LHCN-M2 (cell line): ENCODE measurements at places on chromosomes 13 and 19. TPM values are rescaled to one million over a fixed set of nuclear protein-coding genes. Genes with fewer than 3 reads are reported as not detected.

DNA sequence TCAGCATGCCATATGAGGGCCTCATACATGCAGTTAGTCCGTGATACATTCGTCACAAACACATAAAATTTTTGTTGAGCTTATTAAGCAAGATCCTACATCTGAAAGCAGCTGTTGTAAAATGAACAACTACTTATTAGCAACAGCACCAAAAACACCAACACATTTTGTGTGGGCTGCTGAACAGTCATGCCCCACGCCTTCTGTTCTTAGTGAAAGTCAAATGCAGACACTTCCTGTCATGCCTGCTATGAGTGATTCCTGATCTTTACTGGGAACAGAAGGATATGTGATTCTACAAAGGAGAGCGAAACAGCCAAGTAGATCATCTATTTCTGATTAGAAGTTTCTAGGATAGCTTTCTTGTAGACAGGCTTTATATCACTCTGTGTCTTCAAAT, 4.2 kb upstream of the B3GLCT start:
- DNase-seq: no peak

- DNase-seq: no peak
These were observed 13.0 kb upstream of the ZNF460 start for GRCh38 chr19:57267291-57267690.

GRCh38 chr19:50812474-50812873, 11.1 kb downstream of the KLK1 start:
- DNase-seq: no peak

DNA sequence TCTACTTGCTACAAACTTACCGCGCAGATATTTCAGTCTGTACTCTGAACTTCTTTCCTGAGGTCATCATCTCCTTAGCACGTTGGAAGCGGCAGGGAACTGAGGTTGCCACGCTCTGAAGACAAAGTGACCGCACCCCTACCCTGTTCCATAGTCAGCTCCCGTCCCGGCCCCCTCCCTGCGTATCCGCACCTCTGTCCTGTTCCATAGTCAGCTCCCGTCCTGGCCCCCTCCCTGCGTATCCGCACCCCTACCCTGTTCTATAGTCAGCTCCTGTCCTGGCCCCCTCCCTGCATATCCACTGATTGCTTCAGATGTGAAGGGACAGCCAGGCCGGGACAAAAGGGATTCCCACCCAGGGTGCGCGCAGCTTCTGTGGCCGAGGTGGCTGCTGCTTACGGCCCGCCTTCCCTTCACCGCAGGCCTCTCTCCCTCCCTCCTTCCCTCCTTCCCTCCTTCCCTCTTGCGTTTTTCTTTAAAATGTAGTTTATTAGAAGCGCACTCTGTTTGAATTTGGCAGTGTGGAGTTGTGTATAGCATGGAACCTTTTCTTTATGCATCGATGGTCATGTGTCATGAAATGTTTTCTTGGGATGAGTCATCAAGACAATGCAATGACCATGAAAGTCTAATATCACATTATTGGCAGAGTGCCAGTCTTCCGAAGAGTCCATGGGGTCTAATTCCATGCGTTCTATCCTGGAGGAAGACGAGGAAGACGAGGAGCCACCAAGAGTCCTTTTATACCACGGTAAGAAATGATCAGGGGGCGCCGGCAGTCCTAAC, 21.9 kb upstream of the NDUFS7 start:
- DNase-seq: peak; percentile 70

- peak; percentile 70 for DNase-seq
These were observed 263.9 kb upstream of the NBEA start for GRCh38 chr13:34678154-34678553.

DNA sequence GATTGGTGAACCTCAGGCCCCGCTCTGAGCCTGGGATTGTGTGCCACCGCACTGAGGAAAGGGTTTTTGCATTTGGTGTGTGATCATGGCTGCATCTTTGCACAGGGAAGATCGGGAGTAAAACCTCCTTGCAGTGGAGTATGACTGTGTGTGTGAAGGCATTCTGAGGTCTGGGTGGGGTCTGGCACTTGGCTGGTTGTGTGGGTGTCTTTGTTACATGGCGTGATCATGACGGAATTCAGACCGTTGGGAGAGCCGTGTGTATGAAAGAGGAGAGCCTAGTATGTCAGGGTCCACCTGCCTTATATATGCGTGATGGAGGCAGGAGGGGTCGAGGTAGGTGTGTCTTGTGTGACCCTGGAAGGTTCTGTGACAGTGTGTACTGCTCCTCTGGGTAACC, 740 bp upstream of the BEST2 start:
- peak; percentile 41 for DNase-seq

DNA sequence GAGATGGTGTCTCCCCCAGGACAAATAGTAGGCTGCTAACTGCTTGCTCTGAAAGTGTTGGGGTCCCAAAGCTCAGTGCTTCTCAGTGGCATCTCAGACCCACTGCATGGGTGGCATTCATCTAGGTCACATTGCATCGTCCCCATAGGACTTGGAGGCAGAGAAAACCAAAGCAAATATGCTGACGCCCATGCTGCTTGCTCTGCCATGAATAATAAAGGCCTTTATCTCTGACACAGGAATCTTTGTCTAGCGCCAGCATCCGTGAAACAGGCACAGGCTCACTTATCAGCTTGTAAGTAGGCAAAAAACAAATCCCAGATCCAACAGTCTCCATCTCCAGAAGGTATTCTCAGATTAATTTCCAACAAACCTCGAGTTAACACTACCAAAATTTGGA, 18.9 kb upstream of the IPO5 start:
- DNase-seq: no peak

DNA sequence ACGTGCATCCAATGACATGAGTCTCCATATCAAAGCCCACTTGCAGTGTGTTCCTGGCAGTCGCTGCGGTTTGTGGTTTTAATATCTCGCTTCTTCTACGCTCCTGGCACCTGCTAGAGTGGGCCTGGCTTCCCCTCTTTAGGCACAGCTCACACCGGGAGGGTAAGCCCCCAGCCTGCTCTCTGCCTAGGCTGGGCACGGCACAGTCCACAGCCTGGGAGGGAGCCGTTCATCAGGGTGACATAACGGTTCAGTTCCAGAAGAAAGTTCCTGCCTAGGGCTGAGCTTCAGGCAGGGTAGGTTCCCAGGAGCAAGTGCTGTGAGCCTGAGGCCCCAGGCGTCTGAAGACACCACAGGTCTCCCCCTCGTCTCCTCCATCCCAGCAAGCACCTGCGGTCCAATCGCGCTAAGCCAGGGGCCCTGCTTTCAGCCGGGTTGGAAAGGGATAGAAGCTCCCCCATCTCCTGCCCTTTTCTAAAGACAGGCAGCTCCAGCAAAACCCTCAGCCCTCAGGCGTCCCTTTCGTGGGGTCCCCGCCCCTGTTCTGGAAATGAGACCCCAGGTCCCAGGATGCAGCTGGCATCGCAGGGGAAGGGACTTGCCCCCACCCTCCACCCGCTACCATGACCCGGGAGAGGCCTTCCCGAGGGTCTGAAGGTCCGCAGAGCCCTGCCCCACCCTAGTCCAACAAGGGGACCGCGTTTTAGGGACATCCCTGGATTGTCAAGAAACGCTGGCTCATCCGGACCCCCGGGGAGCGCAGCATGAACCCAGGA, 121.6 kb upstream of the ZNF507 start:
- DNase-seq: no peak

DNA sequence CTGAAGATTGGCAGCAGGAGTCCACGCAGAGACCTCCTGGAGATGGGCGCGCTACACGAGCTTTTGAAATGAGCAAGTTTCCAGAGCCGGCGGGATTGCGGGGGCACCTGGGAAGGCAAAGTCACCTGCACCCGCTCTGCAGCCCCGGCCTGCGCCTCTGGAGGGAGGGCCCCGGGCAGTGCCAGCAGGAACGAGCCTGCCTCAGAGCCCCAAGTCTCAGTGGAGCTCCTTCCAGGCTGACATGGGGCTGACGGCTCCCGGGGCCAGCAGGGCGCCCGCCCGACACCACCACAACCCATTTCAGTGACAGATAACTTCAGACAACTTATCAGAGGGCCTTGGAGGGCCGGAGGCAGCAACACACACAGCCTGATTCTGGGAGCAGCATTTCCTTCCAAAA, 45.0 kb downstream of the RASA3 start:
- no peak for DNase-seq

- no peak for DNase-seq
These were observed 13.3 kb downstream of the CD37 start for GRCh38 chr19:49348305-49349189.

GRCh38 chr19:45250832-45251451, at the start of gene MARK4:
TSS of gene MARK4 (plus strand) at chr19:45251271. CDS start at chr19:45251589, 318 bp downstream.
- peak; percentile 42 for DNase-seq

GRCh38 chr13:48492470-48493065, 40.3 kb downstream of the RCBTB2 start:
- peak; percentile 89 for DNase-seq

- DNase-seq: no peak
These were observed 792.5 kb downstream of the DIAPH3 start for GRCh38 chr13:59371229-59371628.

DNA sequence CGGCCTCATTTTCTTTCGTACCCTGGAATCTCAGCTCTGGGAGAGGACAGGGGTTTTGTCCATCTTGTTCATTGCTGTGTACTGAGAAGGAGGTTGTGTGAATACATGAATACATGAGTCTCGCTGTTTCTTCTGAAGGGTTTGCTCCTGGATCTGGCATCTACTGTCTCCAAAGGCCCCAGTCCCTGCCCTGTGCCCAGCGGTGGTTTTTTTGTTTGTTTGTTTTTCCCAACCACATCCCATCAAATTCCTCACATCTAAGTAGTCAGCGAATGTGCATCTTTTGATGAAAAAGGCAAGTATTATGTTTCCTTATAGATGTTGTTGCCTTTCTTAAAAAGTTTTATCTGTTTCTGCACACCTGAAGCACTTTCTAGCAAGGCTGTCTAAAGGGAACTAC, 12.5 kb downstream of the DCAF15 start:
- DNase-seq: peak; percentile 87

GRCh38 chr19:19606021-19606420, 12.5 kb downstream of the PBX4 start:
- DNase-seq: peak; percentile 25

The SPC24 gene
- 105 and 142 TPM in 2 replicates for total RNA-seq

The PEAK3 gene
- 0.19 and 0.63 TPM in 2 replicates for total RNA-seq

The WDR87 gene
- not detected in 2 replicates for total RNA-seq

The ETFB gene
- 93.4 and 100 TPM in 2 replicates for total RNA-seq

The ZNF561 gene
- 31.6 and 37.3 TPM in 2 replicates for total RNA-seq

The CGB1 gene
- not detected in 2 replicates for total RNA-seq

The MBD3L4 gene
- not detected in 2 replicates for total RNA-seq

The IGFL3 gene
- total RNA-seq: 0.40 TPM in 1 of 2 replicates, not detected in the other

The SIGLEC14 gene
- not detected in 2 replicates for total RNA-seq
